Fibroblast of skin of left quadriceps (primary cell): ENCODE measurements at places on chromosomes 2 and 18.

DNA sequence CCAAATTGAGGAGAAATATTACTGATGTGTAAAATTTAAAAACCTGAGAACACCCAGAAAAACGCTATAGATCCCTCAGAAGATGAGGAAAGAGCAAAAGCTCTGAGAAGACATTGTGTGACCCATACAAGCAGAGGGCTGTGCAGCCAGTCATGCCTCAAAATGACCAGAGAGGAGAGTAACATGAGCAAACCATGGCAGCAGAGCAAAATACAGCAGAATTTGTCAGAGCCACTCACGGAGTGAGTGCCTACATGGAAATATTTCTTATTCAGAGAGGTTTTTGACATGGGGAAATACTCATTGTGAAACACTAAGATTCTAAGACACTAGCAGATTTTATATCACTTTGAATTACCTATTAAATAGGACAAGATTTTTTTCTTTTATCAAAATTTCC, 96.8 kb upstream of the DNAJC10 start:
- DNase-seq: no peak

DNA sequence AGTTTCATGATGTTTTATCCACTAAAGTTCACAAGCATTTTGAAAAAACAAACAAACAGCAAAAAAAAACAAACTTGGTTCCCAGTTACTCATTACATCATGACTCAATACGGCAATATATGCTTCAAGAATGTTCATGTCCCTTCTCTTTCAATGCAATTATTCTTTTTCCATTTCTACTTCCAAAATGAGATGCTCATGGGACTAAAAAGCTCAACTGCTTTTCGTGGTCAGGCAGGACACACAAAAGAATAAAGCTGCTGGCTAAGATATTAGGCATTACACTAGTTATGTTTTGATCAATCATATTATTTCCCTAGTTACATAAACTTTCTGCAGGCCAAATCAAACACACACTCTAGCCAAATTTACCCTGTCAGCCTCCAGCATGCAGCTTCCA, 301.3 kb downstream of the EPHA4 start:
- no peak for DNase-seq

- no peak for DNase-seq
Measured at GRCh38 chr2:118549503-118549902, 297.9 kb downstream of the EN1 start.

GRCh38 chr2:105840933-105841332, 96.2 kb downstream of the NCK2 start:
- no peak for DNase-seq

GRCh38 chr2:205767617-205768016, 85.3 kb downstream of the NRP2 start:
- DNase-seq: no peak
